T-helper 17 cell (primary cell): ENCODE measurements at places on chromosomes 6 and 20. TPM values are rescaled to one million over a fixed set of nuclear protein-coding genes. Genes with fewer than 3 reads are reported as not detected.

The MICB gene
- 16.5 TPM for total RNA-seq

The SLC22A2 gene
- not detected for total RNA-seq

The UNC93A gene
- not detected for total RNA-seq

DNA sequence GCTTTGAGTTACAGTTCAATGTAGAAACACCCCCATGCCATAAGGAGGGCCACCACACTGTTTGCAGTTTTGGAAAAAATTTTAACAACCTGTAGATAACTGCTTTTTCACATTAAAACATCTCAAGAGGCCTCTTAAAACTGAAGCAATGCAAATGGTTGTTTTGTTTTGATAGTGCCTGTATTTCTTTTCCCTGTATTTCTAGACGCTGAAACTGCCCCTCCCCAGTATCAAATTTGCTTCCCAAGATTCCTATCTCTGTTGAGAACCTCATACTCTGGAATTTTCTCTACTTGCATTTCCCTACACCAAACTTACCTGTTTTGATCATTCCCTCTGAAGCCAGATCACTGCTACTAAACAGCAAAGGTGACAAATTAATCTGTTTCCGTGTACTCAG, 98.5 kb downstream of the PHACTR1 start:
- DNase-seq, result no peak

DNA sequence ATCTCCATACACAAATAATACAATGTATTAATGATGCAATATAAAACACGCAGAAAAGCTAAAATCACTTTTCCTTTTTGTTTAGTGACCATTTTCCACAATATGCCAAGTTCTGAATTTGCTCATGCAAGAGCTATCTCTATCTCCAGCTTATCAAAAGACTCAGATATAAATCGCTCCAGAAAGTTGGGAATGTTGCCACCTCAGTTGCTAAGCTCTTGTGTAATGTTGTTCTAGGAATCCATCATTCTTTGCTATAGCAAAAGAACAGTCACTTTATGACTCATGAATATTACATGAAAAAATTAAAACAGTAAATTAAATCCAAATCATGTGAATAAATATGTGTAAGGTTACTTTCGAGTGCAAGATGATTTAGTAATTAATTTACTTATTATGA, 8.7 kb downstream of the PLAGL1 start:
- no peak for DNase-seq

DNA sequence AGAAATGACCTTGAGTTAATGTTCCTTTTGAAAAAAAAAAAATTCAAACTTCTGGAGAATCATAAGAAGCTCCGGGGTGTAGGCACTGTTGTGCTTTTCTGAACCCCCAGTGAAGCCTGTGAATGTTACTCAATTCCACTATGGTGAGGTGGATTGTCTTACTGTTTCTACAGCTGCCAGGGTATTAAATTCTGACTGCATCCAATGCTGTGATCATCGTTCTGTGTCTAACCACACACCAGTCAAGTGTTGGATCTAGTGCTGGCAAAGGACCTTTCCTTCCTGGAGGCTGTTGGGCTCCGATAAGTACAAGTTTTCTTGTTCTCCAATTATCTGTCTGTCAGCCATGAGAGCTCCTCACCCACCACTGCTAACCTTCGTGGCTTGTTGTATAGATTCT, 162.0 kb upstream of the EPHA7 start:
- DNase-seq, result no peak

DNA sequence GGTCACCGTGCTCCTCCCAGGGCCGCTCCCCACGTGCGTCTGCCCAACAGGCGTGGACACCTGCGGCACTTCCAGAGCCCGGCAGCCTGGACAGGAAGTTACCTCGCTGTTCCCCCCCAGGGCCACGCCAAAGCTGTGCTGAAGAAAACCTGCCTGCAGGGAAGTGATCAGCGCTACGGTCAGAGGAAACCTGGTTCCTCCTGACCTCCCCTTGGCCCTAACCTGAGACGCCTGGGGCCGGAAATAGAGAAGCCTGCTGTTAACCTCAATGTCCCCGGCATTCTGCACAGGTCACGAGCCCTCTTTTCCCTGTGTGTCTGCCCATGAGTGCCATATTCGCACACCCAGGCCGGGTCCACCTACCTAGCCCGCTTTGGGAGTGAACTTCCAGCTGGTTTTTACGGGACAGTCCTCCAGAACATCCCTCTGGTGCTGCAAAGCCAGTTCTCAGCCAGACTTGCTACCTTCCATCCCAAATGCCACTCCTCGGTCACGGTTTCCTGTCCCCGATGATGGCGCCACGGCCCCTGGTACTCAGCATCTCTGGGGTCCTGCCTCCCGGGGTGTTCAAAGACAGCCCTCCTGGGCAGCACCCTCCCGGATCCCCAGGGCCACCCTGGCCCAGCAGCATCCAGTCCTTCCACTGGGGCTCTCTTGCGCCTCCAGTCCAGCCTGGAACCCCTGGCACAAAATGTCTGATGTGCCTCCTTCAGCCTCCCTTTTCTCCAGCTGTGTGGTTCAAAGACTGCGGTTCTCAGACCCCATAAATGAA, 12.0 kb upstream of the IRF4 start:
- no peak for DNase-seq

DNA sequence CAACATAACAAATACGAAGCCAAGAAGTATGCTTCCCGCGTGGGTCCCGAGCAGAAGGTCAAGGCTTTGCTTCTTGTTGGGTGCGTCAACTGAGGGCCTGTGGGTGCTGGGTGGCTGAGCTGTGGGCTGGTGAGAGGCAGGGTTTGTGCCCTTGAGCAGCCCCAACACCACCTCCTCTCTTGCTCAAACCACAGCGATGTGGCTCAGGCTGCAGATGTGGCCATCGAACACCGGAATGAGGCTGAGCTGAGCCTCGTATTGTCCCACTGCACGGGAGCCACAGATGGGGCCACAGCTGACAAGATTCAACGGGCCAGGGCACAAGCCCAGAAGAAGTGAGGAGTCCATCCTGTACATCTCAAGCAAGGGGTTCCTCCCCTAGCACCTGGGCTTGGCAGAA, 7.0 kb upstream of the PTPRA start:
- no peak for DNase-seq

GRCh38 chr20:3242172-3242692, 3.2 kb upstream of the SLC4A11 start:
- DNase-seq, result no peak

- no peak for DNase-seq
These were observed 2.5 kb downstream of the MYMX start for GRCh38 chr6:44219053-44219814.

- DNase-seq, result no peak
These were observed 16.6 kb upstream of the SCUBE3 start for GRCh38 chr6:35197196-35197595.

- no peak for DNase-seq
These were observed 207.1 kb upstream of the RREB1 start for GRCh38 chr6:6900569-6901204.

DNA sequence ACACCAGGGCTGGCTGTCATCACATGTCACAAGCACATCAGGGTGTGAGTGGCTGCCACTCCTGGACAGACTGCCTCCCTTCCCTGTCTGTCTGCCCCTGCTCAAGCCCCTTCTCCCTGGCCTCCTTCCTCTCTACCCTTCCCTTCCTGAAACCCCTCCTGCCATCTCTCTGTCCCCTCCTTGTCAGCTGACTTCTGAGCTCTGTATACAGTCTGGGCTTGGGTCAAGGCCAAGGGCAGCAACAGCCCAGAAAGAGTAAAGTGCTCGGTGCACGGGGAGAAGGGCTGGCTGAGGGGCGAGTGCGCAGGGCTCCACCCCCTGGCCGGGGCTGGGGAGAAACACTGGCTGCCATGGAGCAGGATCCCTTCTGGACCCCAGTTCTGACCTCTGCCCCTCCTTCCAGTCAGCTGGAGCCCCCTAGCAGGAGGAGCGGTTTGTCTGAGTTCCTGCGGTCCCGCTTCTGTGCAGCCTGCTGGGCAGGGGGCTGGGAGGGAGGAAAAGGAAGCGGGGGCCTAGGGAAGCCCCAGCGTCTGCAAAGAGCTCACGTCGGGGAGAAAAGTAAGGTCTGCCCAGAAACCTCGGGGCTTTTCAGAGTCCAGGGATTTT, 2.0 kb downstream of the LKAAEAR1 start:
- no peak for DNase-seq

DNA sequence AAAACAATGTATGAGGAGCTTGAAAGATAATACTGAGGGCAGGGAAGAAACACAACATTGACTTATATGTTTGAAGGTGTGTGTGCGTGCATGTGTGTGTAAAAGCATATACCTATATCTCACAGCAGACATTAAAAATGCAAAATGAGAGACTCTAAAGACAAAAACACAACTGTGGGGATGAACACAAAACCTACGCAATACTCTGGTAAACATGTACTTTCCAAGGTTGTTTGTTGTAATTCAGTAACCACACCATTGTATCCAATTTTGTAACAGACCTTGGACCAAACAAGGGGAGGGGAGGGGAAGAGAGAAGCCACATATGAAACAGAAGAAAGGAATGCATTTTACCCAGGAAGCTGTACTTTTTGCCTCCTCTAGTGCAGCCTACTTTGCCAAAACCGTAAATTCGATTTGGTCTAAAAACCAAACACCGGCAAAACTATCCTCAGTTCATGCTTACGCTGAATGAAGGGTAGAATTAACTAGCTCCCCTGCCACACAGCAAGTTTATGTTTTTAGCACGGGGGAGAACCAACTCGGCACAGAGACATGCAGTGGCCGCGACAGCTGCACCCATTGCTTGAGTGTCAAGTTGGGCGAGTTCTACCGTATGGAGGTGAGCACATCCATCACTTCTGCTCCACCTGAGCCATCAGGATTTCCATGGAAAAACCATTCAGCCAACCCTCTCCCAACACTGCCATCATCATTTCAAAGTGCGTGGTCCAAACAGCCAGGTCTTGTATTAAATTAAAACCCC, 50.0 kb downstream of the CNKSR3 start:
- DNase-seq, result no peak
